Stimulated activated CD4-positive, alpha-beta T cell treated with anti-CD3 and anti-CD28 coated beads, Interleukin-12 subunit alpha, Interleukin-12 subunit beta, amount 100 ng/mL, for 48 hours (primary cell): ENCODE measurements at places on chromosomes 5 and 9.

GRCh38 chr5:172293745-172294342 is 10.3 kb upstream of the UBTD2 start:
- DNase-seq = no peak

GRCh38 chr5:75274486-75274885 is 37.8 kb upstream of the ANKRD31 start:
- DNase-seq = no peak

DNA sequence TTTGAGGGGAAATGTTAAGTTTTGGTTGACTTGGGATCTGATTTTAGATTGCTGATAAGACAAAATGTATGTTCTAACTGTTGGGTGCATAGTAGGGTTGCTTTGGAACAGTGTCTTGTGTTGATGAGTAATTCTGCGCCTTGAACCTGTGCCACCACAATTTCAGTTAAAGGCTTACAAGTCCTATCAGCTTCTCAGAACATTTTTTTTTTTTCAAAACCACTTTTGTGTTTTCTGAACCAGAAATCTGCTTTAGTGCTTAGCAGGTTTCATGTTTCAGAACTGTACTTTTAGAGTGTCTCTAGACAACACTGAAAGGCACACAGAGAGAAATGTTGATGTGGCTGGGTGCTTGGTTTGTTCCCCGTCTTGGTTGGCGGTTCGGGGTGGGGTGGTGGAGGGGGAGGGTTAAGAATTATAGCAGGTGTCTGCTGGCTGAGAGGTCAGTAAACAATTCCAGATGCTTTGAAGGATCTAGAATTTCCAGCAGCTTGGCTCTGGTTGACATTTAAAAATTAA is 84.6 kb downstream of the ANKRD55 start:
- peak; percentile 35 for DNase-seq

- no peak for DNase-seq
These were observed 50.3 kb downstream of the MAN2A1 start for GRCh38 chr5:109739741-109740728.

DNA sequence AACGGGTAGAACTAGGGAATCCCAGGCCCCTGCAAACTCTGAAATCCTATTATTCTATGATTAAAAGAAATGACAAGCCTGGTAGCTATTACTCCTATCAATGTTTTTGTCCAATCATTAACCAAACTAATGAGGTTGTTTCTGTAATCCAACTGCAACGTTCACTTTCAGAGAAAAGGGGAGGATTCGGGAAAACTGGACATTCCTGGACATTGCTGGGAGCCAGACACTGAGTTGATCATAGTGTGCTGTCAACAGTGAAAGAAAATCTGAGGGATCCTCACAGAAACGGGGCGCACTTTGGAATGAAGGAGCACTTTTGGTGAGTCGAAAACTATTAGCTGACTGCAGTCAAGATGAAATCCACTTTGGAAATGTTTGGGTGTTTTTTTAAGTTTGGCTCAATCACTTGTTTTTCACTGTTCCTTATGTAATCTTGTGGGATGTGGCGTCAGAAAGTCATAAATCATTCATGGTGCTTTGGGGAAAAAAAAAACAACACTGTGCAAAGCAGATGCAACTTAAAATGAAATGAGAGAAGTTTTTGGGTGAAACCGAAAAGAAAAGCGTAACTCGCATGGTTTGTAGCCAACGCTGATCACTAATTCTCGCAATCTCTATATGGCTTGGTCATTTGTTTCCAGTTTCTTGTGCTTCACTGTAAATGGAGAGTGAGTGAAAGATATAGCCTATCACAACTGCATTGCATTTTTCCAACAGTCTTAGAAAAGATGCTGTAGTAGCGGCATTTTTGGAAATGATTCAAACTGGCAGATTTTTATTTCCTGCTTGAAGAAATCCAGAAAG is 51.2 kb upstream of the ADRA1B start:
- DNase-seq = no peak

DNA sequence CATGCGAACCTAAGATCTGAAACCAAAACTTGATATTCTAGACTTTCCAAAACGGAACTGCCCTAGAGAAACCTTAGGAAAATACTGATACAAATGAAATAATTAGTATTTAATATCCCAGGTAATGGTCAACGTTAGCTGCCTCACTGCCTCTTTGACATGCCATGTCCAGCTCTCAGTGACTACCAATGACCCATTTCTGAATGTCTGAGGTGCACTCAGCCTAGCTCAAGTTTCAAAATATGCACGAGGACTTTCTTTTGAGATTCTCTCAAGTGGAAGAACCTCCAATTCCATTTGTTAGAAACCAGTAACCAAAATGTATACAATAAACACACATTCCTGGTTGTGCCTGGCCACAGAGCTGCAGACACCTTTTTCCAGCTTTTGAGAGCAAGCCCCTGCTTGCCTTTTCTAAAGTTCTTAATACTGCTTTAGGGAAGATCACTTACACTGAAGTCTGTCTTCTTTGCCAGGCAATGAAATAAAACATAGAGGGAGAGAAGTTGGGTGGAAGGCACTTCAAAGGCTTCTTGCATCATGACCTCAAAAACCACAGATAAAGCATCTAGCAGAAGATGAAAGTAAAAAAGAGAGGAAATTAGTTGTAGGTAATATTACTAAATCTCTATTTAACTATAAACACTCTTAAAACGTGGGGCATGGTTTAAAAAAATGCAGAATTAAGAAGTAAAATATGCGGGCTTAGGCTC is 87.9 kb downstream of the MRPS27 start:
- DNase-seq = no peak

GRCh38 chr5:24747327-24747726 is 102.5 kb upstream of the CDH10 start:
- DNase-seq = no peak

- DNase-seq = no peak
These were observed 967 bp downstream of the NEURL1B start for GRCh38 chr5:172642051-172642409.

DNA sequence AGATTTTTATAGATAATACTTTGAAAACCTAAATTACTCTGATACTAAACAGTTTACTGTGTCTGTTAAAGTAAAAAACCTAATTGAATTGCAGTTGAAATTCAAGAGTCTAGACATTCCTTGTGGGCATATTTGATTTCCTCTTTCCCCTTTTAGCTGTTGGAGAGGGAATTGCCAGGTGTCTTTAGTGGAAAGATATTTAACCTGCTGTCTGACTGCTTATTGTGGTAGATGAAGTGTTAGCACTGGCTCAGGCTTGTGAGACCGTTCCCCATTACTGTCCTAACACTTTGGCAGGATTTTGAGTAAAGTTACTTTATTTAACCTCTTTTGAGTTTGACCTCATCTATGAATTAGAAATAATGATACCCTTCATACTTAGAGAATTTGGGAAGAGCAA is 16.4 kb downstream of the MAP3K1 start:
- no peak for DNase-seq

GRCh38 chr9:36025746-36026145 is 11.0 kb upstream of the RECK start:
- no peak for DNase-seq

- no peak for DNase-seq
These were observed 1353.0 kb upstream of the C9orf72 start for GRCh38 chr9:28926306-28926705.

- peak; percentile 40 for DNase-seq
These were observed 129.0 kb downstream of the COL23A1 start for GRCh38 chr5:178461004-178461730.

DNA sequence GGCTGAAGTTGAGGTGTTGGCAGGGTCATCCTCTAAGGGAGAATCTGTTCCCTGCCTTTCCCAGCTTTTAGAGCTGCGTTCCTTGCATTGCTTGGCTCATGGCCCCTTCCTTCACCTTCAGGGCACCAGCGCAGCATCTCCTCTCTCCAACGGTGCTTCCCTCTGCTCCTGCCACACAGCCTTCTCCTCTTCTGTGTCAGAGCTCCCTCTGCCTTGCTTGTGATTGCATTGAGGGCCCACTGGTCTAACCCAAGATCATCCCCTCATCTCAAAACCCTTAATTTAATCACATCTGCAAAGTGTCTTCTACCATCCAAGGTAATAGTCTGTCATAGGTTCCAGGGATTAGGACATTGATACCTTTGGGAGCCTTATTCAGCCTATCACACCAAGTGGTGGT is 205.7 kb upstream of the TBCA start:
- no peak for DNase-seq

DNA sequence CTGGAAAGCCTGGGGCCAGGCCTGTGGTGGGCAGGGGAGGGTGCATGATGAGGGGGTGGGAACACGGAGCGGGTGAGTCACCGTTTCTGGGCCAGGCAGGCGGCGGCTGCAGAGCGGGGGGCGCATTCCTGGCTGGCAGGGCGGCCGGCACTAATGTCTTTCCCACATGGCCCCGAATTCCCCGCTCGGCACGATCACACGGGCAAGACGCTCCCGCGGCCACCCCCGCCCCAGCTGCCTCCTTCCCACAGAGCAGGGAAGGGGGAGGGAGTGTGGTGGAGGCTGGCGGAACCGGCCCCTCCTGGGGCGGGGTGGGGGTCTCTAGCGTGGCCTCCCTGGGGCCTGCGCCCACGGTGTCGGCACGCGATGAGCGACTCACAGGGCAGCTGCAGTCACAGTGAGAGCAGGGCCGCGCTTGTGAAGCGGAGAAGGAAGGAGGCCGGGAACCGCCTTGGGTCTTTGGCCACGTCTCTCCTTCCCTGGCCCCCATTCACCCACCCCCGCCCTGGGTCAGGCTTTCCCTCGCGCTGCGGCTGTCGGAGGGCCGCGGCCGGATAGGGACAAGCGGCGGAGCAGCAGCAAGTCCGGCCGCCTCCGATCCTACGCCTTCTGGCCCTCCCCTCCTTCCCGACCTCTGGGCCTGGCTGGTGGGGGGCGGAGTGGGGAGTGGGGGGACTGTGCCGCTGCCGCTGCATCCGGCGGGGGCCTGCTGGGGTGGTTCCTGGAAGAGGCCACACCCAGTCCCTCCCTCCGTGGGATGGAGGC is 48.9 kb downstream of the CXXC5 start:
- DNase-seq = no peak

GRCh38 chr5:157459715-157460599 is at the start of gene NIPAL4:
TSS of gene NIPAL4 (plus strand) at chr5:157460213. CDS start at chr5:157460321, 108 bp downstream.
- DNase-seq = peak; percentile 17

GRCh38 chr5:64838376-64838775 is 69.6 kb downstream of the CWC27 start:
- DNase-seq = no peak

GRCh38 chr5:111135946-111136345 is 43.8 kb downstream of the WDR36 start:
- no peak for DNase-seq

GRCh38 chr9:87859786-87860185 is 22.9 kb upstream of the SPATA31E1 start:
- DNase-seq = no peak

GRCh38 chr9:77957652-77958051 is 74.0 kb downstream of the GNAQ start:
- DNase-seq = no peak

- DNase-seq = no peak
These were observed 200.0 kb upstream of the S1PR3 start for GRCh38 chr9:88791105-88791805.

- no peak for DNase-seq
These were observed 105.8 kb downstream of the ROR2 start for GRCh38 chr9:91844190-91844589.

- DNase-seq = no peak
These were observed 46.6 kb downstream of the CYFIP2 start for GRCh38 chr5:157312492-157312891.

GRCh38 chr9:134444038-134444315 is 117.7 kb downstream of the RXRA start:
- DNase-seq = no peak

DNA sequence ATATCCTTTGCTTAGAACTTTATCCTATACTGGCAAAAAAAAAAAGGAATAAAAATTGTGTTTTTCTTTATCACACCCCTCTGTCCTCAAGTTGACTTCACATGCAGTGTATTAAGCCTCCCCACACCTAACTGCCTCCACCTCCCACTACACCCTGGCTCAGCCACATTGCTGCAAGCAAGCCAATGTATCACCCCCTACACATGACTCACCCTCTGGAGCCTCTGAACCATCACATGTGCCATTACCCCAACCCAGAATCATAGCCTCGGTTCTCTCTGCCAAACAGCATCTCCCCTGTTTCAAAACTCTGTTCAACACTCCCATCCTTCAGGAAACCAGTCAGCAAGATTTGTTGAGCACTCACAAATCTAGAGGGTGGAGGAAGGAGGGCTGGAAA is 209.0 kb downstream of the CWC27 start:
- no peak for DNase-seq

DNA sequence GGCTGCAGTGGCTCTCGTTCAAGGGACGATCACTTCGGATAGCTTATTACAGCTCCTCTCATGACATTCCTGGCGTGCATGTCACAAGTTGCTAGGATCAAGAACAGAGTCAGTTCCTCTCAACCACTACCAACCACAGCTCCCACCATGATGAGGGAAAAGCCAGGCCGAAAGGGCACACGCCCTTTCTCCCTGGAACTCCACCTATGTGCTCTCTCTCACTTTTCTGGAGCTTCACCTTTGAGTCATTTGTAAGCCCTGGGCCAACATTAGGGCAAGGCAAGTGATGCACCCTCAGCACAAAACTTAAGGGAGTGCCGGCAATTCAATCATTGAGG is 1.6 kb downstream of the SPACA9 start:
- no peak for DNase-seq

DNA sequence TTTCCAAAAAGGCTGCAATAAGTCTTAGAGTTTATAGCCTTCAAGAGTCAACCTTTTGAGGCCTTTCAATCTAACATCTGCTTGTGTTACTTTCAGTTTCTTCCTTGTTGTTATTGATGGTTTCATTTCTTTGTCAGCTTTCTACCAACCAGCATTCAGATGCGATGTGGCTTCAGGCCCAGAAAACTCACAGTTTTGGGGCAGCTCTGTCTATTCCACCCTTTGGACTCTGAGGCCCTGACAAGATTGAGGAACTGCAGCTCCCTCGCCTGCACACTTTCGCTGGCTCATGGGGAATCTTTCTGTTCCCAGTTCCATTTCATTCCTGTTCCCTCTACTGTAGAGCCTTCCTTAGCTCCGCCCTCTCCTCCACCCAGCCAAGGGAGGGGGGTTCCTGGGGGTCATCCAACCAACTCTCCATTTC is 13.3 kb upstream of the WHRN start:
- no peak for DNase-seq
